ENCODE measurements at places on chromosomes 6 and 20.

DNA sequence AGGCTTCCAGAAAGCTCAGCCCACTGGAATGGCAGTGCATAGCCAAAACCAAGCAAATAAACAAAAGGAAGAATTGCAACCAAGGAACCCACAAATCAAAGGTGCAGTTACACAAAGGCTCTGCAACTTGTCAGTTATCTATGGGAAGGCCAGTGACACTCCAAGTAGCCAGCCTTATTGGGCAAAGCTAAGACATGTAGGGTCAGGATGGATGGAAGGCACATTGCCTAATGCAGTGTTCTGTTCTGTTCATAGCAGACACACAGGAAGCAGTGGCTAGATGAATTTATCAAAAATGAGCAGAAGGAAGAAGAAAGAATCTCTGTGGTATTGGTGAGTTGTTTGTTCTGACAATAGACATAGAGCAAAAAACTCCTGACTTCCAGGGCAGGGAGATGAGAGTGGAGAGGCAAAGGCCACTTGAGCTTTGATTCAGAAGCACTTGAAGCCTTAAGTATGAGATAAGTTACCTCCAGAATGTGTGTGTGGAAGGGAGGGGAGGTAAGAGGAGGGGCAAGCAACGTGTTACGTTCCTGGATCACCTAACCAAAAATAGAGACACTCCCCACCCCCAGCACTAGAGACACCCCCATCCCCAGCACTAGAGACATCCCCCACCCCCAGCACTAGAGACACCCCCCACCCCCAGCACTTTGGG, 57.9 kb upstream of the AKAP12 start:
- no peak for DNase-seq

DNA sequence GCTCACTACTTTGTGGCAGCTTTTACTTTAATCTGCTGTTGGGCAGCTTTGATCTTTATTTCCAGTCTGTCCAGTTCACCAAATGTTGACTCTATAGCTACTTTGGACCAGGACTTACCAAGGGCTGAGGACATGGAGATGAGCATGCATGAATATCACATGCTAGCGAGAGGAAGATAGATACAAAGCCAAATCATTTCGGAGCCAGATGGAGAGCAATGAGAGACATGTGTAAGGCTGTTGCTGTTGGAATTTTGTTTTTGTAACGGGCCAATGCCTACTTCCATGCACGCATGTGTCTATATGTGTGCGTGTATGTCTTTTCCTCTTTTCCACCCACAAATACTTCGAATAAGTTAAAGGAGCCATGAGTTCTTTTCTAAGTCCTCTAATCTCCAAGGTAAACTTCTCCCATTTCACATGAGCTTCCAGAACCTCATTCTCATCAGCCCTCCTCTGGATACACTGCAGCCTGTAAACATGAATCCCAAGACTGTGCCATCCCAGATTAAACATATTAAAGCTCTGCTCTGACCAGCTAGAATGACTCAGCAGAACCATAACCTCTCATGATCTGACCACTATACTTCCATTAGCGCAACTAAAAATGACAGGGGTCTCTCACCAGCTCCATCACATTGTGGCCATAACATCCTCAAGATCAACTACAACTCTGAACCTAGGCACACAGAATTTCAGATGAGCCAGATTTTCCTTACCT, 160.7 kb downstream of the LRFN2 start:
- no peak for DNase-seq

GRCh38 chr20:33490023-33490933, at the start of gene CBFA2T2:
Gene CBFA2T2, plus strand, starts transcription at chr20:33490096. Its CDS starts 172 bp downstream, at chr20:33490268.
- DNase-seq, result no peak

- DNase-seq, result no peak
Observed at GRCh38 chr6:24480705-24481104, 8.7 kb downstream of the GPLD1 start.

GRCh38 chr6:169794317-169795055, 43.1 kb downstream of the ERMARD start:
- DNase-seq, result no peak

DNA sequence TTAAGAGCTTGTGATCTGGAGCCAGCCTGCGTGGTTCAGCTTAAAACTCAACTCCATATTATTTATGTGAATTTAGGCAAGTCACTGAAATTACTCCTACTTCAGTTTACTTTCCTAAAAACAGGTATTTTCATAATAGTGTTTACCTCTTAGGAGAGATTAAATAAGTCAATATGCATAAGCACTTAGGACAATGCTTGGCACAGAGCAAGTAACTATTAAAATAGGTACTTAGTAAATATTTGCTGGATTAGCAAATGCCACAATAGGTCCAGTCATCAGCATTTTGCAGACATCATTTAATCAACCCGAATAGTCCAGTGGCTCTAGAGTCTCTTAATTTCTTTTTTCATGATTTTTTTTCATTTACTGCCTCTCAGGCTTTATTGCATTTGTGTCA, 78.6 kb upstream of the PTPRK start:
- DNase-seq, result no peak

GRCh38 chr20:21230686-21231085, 72.4 kb upstream of the XRN2 start:
- DNase-seq, result no peak

GRCh38 chr20:44467289-44467883, 8.3 kb upstream of the TTPAL start:
- no peak for DNase-seq

All from activated gamma-delta T cell treated with anti-CD3 and anti-CD28 coated beads, Interleukin-2, amount 50 U/mL, for 16 hours (primary cell).